Endothelial cell of umbilical vein (primary cell): ENCODE measurements at places on chromosomes 4 and X.

DNA sequence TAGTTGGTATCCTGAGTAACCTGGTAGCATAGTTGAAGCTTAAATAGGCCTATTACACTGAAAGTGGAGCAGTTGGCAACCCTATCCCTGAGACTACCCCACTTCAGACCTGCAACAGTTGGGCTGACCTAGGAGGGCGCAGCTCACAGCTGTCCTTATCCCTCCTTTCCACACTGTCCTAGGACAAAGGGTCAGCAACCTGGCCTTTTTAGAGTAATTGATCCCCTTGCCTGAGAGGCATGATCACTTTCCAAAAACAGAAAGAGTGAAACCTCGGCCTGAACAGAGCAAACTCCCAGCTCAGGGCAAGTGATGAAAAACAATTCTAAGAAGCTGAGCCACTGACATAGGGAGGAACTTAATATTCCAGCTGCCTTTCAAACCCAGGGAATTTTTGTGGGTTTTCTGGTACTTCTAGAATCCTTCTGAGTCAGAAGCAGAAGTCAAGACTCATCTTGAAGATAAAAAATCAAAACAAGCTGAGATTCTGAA, 94.9 kb upstream of the MYOZ2 start:
- no peak for DNase-seq

GRCh38 chr4:3261411-3262207, 12.7 kb downstream of the MSANTD1 start:
- DNase-seq, result no peak

DNA sequence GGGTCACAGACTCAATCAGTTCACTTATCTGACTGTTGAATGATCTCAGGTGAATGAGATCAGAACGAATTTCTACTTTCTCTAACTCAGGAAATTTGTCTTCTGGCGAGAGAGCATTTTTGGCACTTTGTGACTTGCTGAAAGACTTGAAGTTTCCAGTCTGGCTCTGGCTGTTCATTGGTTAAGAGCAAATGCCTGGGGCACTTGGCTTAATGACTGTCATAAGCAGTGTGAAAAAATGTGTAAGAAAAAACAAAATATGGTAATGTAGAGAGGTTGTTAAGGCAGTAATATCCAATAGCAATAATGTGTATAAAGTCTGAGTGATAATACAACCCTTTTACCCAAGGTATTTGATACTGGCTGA, 71.3 kb upstream of the PGRMC2 start:
- DNase-seq, result no peak

- DNase-seq, result no peak
Observed at GRCh38 chr4:132101526-132101925, 1047.6 kb upstream of the PCDH10 start.

GRCh38 chr4:53752124-53752523, 160.8 kb upstream of the LNX1 start:
- no peak for DNase-seq

DNA sequence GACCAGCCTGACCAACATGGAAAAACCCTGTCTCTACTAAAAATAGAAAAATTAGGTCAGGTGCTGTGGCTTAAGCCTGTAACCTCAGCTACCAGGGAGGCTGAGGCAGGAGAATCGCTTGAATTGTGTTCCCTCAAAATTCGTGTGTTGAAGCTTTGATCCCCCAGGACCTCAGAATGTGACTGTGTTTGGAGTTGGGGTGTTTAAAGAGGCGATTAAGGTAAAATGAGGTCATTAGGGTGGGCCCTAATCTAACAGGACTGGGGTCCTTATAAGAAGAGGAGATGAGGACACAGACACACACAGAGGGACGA, 23.6 kb downstream of the SLC25A6 start:
- no peak for DNase-seq

DNA sequence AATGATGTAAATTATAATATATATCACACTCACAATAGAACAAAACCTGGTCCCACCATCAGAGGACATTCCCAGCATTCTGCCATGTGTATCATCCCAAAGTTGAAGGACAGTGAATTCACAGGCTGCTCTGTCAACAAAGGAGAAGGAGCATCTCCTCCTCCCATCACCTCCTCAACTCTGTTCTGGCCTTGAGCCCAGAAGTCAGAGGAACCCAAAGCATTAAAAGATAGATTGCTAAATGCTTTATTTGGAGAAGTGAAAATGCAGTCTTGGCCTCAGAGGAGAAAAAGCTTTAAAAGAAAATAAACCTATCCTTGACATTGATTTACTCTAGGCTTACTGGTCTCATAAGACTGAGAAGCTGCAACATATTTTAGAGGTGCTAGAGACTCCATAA, 268.8 kb upstream of the RASGEF1B start:
- DNase-seq, result no peak

GRCh38 chrX:151132531-151132930, 43.9 kb upstream of the GPR50 start:
- DNase-seq, result no peak

DNA sequence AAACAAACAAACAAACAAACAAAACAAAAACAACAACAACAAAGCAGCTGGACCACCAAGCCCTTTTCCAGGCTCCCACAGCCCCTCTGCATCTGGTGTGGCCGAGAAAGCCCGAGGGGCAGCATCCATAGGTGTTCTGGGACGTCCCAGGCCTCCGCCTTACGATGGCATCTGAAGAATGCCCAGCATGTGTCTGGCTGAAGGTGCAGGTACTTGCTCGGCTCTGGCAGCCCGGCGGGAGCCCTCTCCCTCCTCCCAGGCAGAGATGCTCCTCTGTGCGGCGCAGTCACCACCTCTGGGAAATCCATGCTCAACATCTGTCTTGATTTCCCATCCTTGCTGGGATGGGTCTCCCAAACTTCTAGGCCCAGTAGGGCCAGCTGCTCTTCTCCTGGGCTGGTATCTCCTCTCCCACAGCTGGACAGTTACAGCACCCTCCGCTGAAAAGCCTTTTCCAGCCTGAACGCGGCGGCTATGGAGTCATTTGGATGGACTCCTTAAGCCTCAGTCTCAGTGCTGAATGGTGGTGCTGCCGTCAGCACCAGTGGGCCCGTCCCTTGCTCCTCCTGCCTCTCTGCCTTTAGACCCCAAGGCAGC, 4.3 kb downstream of the PSAPL1 start:
- no peak for DNase-seq

- DNase-seq, result no peak
Observed at GRCh38 chr4:90875791-90876190, 748.6 kb downstream of the CCSER1 start.

- DNase-seq, result no peak
Observed at GRCh38 chrX:135389717-135390116, 32.0 kb upstream of the SMIM10L2A start.

DNA sequence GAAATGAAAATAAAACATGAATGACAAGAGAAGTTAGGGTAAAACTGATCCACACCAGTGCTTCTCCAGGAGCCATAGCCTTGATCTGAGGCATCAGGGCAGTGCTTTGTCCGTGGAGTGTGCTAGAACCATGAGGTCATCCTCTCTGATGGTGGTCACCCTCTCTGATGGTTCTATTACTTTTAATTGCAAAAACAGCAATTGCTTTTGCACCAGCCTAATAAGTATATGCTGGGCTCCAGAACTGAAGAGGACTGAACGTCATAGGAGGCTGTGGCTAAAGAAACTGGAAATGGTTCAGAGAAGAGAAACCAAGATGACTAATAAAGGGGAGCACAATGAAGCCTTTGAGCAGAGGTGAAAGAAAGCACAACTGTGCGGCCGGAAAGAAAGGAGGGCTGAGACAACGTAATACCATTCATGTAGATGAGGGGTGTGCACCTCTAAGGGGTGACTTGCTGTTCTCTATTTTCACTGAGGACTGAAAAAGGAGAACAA, 17.0 kb upstream of the TMEM154 start:
- DNase-seq, result no peak

DNA sequence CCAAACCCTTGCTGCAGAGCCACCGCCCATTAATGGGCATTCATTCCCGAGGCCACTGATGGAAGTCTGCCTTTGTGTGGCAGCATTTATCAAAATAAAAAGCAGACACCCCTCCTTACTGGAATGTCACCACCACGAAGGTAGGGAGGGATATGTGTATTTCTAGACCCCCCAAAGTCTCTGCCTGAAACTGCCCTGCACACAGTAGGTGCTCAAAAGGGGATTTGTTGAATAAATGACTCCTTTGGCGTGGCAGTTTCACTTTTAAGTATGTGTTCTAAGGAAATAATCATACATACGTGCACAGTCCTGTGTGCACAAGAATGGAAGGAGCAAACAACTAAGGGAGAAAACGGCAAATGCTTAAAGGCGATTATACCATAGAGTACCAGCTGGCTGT, 23.6 kb upstream of the GLOD5 start:
- DNase-seq, result no peak

DNA sequence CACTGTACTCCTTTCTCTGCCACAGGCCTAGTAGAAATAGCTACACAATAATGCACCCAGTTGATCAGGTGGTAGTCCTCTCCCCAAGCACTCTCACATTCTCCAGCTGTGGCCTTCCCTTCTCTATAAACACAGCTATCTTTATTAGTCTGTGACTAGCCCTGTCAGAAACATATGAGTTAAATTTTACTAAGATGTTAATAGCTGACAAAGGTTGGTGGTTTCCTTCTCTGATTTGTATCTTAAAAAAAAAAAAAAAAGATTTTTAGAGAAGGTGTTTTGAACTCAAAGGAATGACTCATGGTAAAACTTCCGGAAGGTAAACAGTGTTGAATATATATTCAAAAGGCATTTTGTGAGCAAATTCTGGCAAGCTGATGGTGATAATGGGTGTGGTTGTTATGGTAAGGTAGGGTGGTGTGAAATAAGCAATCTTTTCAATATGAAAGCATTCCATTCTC, 327.4 kb downstream of the PPP3CA start:
- DNase-seq, result peak; percentile 51

- no peak for DNase-seq
Observed at GRCh38 chr4:174708381-174708780, 120.7 kb downstream of the GLRA3 start.

GRCh38 chrX:133838761-133839676, 146.4 kb downstream of the GPC3 start:
- DNase-seq, result peak; percentile 30

GRCh38 chr4:172683021-172683420, 485.6 kb upstream of the GALNT7 start:
- DNase-seq, result no peak
